ENCODE measurements at places on chromosomes 4 and X.

DNA sequence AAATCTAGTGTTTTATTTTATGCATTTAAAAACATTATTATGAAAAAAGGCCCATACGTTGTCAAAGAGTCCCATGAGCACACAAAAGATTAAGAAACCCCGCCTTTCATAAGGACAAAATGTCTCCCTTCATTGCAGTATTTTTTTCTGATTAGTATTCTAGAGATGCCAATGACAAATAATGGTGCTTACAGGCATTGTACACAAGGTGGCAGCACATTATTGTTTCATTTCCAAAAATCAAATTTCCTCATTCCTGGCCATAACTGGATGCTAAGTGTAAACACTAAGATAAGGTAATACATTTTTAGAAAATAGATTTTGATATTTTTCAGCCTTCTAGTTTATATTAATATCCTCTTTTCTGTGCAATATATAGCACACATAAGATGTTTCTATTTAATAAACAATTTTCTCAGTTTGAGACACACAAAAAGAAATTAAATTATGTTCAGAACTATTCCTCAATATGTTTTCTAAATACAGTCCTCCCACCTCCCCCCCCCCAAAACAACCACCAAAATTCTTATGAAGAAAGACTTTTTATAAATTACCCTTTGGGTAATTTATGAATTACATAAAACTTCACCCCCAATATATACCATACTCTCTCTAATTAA is 47.7 kb downstream of the TIGD2 start:
- DNase-seq = peak; percentile 60

DNA sequence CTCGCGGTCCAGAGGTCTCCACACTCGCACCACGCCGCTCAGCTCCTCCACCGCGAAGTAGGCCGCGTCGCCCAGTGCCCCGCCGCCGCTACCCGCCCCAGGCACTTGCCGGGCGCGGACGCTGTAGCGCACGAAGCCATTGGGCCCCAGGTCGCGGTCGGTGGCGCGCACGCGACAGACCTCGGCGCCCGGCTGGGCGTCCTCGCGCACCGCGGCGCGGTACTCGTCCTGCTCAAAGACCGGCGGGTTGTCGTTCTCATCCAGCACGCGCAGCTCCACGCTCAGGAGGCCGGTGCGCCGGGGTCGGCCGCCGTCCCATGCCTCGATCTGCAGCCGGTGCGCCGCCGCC is 1.4 kb downstream of the DCHS2 start:
- no peak for DNase-seq

- no peak for DNase-seq
Measured at GRCh38 chr4:153152501-153153338, 51.5 kb upstream of the TRIM2 start.

DNA sequence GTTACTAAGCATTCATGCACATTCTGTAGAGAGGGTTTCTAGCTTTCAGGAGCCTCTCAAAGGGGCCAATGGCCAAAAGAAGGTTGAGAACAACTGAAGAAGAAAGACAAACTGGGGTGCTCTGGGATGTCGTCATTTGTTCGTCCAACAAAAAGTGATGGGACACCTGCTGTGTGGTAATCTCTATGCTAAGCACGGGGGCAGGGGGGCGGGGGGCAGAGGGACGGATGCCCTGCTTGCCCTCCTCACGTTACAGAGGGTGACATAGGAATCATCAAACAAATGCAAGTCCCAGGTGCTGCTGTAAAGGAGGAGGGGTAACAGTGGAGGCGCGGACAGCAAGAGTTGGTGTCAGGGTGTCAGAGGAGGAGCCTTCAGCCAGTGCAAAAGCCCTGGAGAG is 12.8 kb upstream of the CRMP1 start:
- no peak for DNase-seq

DNA sequence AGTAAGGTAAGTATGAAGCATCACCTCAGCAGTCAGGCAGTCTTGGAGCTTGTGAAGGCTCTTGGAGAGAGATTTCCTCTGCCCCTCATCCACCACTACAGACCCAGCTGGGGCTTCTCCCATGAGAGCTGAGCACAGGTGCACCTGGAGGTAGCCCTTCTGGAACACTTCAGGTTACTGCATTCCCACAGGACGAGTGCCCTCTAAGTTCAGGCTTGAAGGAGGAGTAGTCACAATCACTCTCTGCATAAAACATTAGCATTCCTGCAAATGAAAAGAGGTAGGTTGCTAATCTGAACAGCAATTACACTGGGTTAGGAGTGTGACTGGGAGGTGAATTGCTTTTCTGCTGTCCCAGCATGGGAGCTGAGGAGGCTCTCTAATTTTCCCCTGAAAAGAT is 308.8 kb downstream of the TEX13C start:
- DNase-seq = no peak

GRCh38 chrX:964831-965416 is 247.5 kb downstream of the CRLF2 start:
- DNase-seq = no peak

- DNase-seq = no peak
Measured at GRCh38 chr4:1410491-1411325, 4.5 kb upstream of the NKX1-1 start.

DNA sequence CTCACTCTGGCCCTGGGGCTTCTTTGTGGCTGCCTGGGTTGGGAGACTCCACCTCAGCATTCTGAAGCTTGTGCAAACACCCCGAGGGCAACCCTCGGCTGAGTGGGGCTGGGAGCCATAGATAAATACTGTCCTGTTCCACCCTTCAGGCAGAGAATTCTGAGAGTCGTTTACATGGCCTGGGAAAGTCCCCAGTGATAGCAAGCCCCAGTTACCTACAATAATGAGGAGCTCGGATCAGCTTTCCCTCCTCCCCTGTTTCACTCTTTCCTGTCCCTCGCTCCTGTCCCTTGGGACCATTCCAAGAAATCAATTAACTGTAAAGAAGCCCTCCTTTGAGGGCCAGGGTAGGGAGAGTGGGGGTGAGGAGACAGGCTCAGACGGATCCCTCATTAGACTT is 31.6 kb upstream of the DDX3X start:
- DNase-seq = no peak
